ENCODE measurements at places on chromosomes 11 and 22. TPM values are rescaled to one million over a fixed set of nuclear protein-coding genes. Genes with fewer than 3 reads are reported as not detected.

DNA sequence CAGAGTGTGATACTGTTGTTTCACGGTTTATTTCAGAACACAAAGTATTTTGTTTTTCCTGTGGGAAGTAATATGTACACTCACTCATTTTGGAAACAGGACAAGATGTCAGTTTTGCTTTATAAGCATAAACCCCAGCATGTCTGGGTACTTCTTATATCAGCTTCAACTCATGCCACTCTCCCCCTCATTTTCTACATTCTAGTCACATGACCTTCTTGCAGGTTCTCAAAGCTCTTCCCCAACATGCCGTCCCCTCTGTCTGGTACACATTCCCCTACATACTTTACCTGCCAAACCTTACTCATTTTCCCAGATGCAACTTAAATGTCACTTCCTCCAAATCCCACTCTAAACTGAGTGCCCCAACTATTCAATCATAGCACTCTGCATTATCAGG, 1.6 kb upstream of the CTR9 start:
- H3K27ac ChIP-seq: no peak overlapping the region
- no peak for DNase-seq
- peaks cover 6% of the 10 kb centered on the region for H3K4me1 ChIP-seq

DNA sequence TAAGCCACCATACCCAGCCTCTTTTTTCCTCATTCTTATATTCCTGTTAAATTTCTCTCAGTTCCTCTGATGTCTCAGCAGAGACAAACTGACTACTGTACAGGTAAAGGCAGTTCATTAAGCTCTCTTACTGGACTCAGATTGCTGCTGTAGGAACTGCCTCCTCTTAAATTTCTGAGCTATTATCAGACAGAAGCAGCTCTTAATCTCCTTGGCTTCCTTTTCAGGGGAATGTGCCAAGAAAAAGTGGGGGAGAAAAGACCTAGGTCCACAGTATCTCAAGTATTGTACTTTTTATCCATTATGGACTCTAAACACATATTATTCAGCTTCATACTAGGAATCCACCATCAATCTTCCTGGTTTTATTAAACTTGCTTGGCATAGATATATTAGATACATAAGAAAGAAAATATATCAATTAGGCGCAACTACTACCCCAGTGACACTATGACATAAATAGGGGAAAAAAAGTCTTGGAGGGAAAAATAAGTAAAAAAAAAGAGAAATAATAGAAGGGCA, 26.1 kb downstream of the MRTFA start:
- H3K4me3 ChIP-seq: no peak overlapping the region
- DNase-seq: no peak
- H3K27ac ChIP-seq: no peak overlapping the region
- H3K36me3 ChIP-seq: no peaks in the 10 kb centered on the region
- H3K27me3 ChIP-seq: no peaks in the 10 kb centered on the region
- H3K4me1 ChIP-seq: peaks cover 14% of the 10 kb centered on the region

The MAPK12 gene
- 3.5 TPM for polyA plus RNA-seq

- H3K4me3 ChIP-seq: no peak overlapping the region
- H3K27me3 ChIP-seq: no peaks in the 10 kb centered on the region
Measured at GRCh38 chr11:57353852-57354251, 15.7 kb downstream of the P2RX3 start.

The NPAS4 gene
- not detected for polyA plus RNA-seq

The CREB3L1 gene
- 14.3 TPM for polyA plus RNA-seq

Measured in small intestine (tissue), 16 donors.